Aorta (tissue), 5 donors: ENCODE measurements at places on chromosomes 7 and 10. TPM values are rescaled to one million over a fixed set of nuclear protein-coding genes. Genes with fewer than 3 reads are reported as not detected.
A peak's percentile ranks its signal among the peaks of the same experiment; 100 is the strongest.

- DNase-seq, result peak; percentile 61
- no peaks in the 10 kb centered on the region for H3K4me1 ChIP-seq
- H3K27me3 ChIP-seq, result no peaks in the 10 kb centered on the region
- H3K4me3 ChIP-seq, result no peak overlapping the region
- H3K27ac ChIP-seq, result no peak overlapping the region
Measured at GRCh38 chr7:158272509-158273137, 315.0 kb downstream of the PTPRN2 start.

DNA sequence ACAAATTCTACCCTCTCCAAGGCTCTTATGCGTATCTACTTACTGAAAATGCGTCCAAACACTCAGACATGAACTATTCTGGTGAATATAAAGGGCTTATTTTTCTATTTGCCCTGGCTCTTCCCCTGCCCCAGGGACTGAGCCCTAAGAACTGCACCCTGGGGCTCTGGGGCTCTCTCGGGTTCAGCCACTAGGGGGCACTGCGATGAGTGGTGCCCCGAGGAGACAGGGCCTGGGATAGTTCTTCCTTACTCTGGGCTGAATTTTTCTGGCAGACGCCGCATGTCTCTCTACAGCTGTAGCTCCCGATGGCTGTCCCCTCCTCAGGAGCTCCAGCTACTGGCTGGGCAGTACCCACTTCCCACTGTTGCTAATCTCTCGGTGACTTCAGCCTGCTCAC, 30.8 kb upstream of the GSDME start:
- H3K27ac ChIP-seq, result no peak overlapping the region
- H3K4me1 ChIP-seq, result no peaks in the 10 kb centered on the region
- no peak for DNase-seq
- no peak overlapping the region for H3K4me3 ChIP-seq
- H3K36me3 ChIP-seq, result no peaks in the 10 kb centered on the region
- H3K27me3 ChIP-seq, result no peaks in the 10 kb centered on the region

Gene PIP
- not detected for total RNA-seq

DNA sequence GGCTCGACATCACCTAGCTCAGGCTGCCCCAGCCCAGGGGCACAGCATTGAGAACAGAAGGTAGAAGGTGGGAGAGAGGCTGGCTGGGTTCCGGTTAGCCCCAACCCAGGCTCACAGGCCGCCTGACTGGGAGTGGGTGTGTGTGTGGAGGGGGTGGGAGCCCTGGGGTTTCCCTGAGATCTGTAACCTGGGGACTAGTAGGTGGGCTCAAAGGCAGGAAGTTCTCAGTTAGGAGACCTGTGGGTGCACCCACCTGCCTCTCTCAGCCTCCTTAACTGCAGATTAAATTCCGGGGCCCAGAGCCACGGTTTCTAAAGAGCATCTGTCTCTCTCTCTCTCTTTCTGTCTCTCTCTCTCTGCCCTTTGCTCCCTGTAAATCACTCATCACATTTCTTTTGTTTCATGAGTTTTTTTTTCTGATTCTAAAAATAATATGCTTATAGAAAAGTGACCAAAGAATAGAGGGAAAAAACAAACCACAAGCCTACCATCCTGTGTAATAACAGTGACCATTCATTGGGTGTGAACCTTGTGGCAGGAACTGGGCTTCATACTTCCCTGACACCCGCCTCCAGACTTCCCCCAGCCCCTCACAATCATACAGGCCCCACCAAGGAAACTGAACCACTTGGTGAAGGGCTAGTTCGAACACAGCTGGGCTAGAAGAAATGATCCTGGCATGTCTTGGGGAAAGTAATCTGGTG, 83.4 kb upstream of the SMNDC1 start:
- H3K36me3 ChIP-seq, result no peaks in the 10 kb centered on the region
- DNase-seq, result no peak
- H3K4me3 ChIP-seq, result no peak overlapping the region
- H3K27ac ChIP-seq, result no peak overlapping the region
- H3K4me1 ChIP-seq, result no peaks in the 10 kb centered on the region

DNA sequence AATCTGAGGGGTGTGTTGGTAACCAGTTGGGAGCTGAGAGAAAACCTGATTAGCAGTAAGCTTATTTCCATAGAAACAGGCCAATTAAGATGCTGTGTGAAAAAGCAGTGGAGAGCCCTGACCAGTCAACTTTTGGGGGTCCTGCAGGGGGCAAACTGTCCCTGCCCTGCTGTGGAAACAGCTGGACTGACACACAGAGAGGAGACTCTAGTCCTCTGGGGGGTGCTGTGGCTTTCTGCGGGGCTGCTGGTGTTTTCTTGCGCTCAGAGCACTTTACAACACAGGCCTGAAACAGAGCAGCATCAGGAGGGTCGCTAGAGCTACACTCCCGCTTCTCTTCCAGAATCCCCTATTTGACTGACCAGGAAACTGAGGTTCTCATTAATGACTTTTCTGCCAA, 546.9 kb upstream of the GALNT17 start:
- no peaks in the 10 kb centered on the region for H3K27me3 ChIP-seq
- H3K4me1 ChIP-seq, result no peaks in the 10 kb centered on the region
- H3K36me3 ChIP-seq, result no peaks in the 10 kb centered on the region
- DNase-seq, result no peak

GRCh38 chr7:142879060-142879459, 6.5 kb downstream of the TRPV6 start:
- H3K4me1 ChIP-seq, result no peaks in the 10 kb centered on the region
- no peak overlapping the region for H3K27ac ChIP-seq
- no peaks in the 10 kb centered on the region for H3K27me3 ChIP-seq
- H3K36me3 ChIP-seq, result no peaks in the 10 kb centered on the region
- DNase-seq, result no peak
- H3K4me3 ChIP-seq, result no peak overlapping the region

Gene IGFBP3
- 200 TPM for total RNA-seq

Gene EPO
- not detected for total RNA-seq

GRCh38 chr10:105075031-105075430, 433.9 kb downstream of the SORCS3 start:
- no peaks in the 10 kb centered on the region for H3K4me1 ChIP-seq
- H3K4me3 ChIP-seq, result no peak overlapping the region
- H3K36me3 ChIP-seq, result no peaks in the 10 kb centered on the region
- H3K27me3 ChIP-seq, result no peaks in the 10 kb centered on the region

DNA sequence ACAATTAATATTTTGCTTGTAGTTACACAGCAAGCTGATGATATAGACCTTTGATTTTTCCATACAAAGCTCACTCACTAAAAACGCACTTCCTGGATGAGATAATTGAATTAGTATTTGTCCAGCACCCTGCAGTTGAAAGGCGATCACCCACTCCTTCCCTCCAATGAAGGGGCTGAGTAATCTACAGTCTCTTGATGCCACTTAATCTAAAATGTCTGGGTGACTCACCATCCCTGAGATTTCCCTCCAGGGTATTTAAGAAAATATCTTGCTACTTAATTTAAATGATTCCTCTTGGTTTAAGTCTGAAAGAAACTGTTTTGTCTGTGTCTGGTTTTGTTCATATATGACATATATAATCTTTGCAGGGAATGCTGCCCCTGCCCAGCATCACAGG, 515.3 kb downstream of the GRID1 start:
- H3K27ac ChIP-seq, result no peak overlapping the region
- DNase-seq, result no peak
- H3K27me3 ChIP-seq, result no peaks in the 10 kb centered on the region
- no peaks in the 10 kb centered on the region for H3K4me1 ChIP-seq
- H3K4me3 ChIP-seq, result no peak overlapping the region
- no peaks in the 10 kb centered on the region for H3K36me3 ChIP-seq

Gene AIFM2
- 15.0 TPM for total RNA-seq

Gene CDH23
- total RNA-seq, result 7.5 TPM

Gene DRGX
- not detected for total RNA-seq

Gene HYAL4
- not detected for total RNA-seq

DNA sequence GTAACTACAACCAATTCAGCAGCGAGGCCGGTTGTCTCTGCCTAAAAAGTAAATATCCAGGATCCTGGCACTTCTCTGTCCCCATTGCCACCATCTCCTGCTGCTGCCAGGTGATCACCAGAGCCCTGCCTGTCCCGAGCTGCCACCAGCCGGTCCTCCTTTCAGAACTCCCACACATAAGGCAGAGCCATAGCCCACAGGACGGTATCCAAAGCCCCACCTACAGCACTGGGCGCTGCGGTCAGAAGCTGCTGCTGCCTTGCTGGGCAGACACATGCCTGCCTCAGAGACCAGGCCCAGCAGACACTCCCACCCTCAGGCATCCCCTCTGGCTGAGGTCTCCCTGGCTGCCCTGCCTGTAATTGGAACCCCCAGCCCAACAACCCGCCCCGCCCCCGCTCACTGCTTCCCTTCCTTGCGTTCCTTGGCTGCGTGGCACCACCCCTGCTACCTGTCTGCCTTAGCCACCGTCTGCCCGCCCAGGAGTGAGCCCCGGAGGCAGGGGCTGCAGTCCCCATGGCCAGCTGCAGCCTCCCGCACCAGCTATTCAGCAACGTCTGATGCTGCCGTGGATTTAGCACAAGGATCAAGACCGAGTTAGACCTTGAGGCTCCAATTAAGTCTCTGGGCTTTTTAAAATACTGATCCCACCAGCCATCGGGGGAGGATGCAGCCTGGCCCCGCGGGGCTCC, 100.7 kb downstream of the CYTH3 start:
- peaks cover 1% of the 10 kb centered on the region for H3K4me1 ChIP-seq
- H3K27ac ChIP-seq, result no peak overlapping the region
- no peak overlapping the region for H3K4me3 ChIP-seq
- H3K36me3 ChIP-seq, result no peaks in the 10 kb centered on the region
- no peaks in the 10 kb centered on the region for H3K27me3 ChIP-seq

DNA sequence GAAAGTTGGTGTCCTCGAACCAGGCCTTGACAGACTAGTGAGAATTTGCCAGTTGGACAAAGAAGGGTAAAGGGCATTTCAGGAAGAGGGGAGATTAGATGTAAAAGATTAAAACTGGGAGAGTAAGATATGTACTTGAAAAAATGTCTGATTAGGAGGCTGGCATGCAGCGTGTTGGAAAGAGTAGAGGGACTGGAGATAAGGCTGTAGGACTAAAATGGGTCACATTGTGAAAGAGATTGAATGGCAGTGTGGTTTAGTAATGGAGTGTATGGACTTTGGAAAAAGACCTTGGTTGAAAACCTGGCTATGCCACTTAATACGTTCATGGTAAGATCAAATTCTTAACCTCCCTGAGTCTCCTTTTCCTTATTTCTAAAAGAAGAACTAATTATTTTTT, 14.1 kb downstream of the CREM start:
- no peak overlapping the region for H3K4me3 ChIP-seq
- H3K4me1 ChIP-seq, result no peaks in the 10 kb centered on the region
- no peaks in the 10 kb centered on the region for H3K36me3 ChIP-seq
- no peaks in the 10 kb centered on the region for H3K27me3 ChIP-seq
- no peak overlapping the region for H3K27ac ChIP-seq

DNA sequence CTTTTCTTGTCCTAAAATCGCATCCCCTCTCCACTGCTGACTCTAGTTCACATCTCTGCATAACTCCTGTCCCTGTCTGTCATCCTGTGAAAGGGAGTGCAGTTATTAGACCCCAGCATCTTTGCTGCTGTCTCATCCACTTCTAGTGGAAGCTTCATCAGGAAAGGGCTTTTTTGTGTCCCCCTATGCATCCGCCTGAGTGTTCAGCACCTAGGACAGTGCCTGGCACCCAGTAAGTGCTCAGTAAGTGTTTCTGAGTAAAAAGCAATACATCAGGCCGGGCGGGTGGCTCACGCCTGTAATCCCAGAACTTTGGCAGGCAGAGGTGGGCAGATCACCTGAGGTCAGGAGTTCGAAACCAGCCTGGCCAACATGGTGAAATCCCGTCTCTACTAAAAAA, 211.8 kb upstream of the FOXK1 start:
- no peak overlapping the region for H3K4me3 ChIP-seq
- H3K27ac ChIP-seq, result no peak overlapping the region
- no peaks in the 10 kb centered on the region for H3K36me3 ChIP-seq
- H3K4me1 ChIP-seq, result no peaks in the 10 kb centered on the region
- DNase-seq, result no peak

Gene TEX47
- total RNA-seq, result not detected

DNA sequence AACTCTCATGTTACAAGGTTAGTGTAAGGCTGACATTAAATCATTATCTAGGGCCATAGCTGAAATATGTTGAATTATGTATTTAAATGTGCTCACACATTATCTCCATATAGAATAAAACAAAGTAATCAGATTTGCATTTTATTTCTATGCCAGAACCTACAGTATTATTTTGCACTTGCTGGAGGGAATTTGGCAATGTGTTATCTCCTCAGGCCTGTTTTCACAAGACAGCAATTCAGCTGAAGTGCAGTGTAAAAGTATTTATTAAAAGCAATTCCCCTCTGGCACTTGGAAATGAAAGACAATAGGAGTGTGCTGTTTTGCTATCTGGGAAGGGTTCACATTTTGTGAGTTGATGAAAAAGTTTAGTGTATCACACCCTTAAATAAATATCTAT, 276.3 kb downstream of the DNAJB9 start:
- H3K36me3 ChIP-seq, result no peaks in the 10 kb centered on the region
- no peaks in the 10 kb centered on the region for H3K4me1 ChIP-seq
- no peak overlapping the region for H3K27ac ChIP-seq
- no peaks in the 10 kb centered on the region for H3K27me3 ChIP-seq
- H3K4me3 ChIP-seq, result no peak overlapping the region

GRCh38 chr7:74181821-74182220, 7.7 kb downstream of the EIF4H start:
- no peaks in the 10 kb centered on the region for H3K27me3 ChIP-seq
- no peak overlapping the region for H3K27ac ChIP-seq
- H3K4me1 ChIP-seq, result peaks cover 3% of the 10 kb centered on the region
- H3K36me3 ChIP-seq, result no peaks in the 10 kb centered on the region

- no peak overlapping the region for H3K4me3 ChIP-seq
- H3K27me3 ChIP-seq, result no peaks in the 10 kb centered on the region
- H3K27ac ChIP-seq, result no peak overlapping the region
- H3K36me3 ChIP-seq, result no peaks in the 10 kb centered on the region
Measured at GRCh38 chr7:3134745-3135144, 91.1 kb upstream of the CARD11 start.

Gene TMEM236
- total RNA-seq, result 1.7 TPM

GRCh38 chr7:98165827-98166667, 45.2 kb upstream of the BHLHA15 start:
- no peak overlapping the region for H3K27ac ChIP-seq
- H3K4me1 ChIP-seq, result no peaks in the 10 kb centered on the region
- DNase-seq, result peak; percentile 62
- no peaks in the 10 kb centered on the region for H3K36me3 ChIP-seq
- H3K4me3 ChIP-seq, result no peak overlapping the region
- H3K27me3 ChIP-seq, result no peaks in the 10 kb centered on the region

- H3K27ac ChIP-seq, result no peak overlapping the region
- H3K27me3 ChIP-seq, result no peaks in the 10 kb centered on the region
- no peak for DNase-seq
- no peaks in the 10 kb centered on the region for H3K36me3 ChIP-seq
Measured at GRCh38 chr10:70738761-70739121, 46.4 kb downstream of the TBATA start.

Gene SP8
- not detected for total RNA-seq

Gene PAPSS2
- total RNA-seq, result 57.2 TPM

- H3K4me1 ChIP-seq, result no peaks in the 10 kb centered on the region
- H3K27ac ChIP-seq, result no peak overlapping the region
- H3K4me3 ChIP-seq, result no peak overlapping the region
- H3K36me3 ChIP-seq, result peaks cover 15% of the 10 kb centered on the region
- no peaks in the 10 kb centered on the region for H3K27me3 ChIP-seq
Measured at GRCh38 chr7:496528-497295, 22.9 kb downstream of the PDGFA start.
